Stimulated activated naive CD4-positive, alpha-beta T cell (primary cell): ENCODE measurements at places on chromosomes 11 and 22.

- DNase-seq, result no peak
These were observed 23.6 kb upstream of the TMEM135 start for GRCh38 chr11:87013912-87014825.

- no peak for DNase-seq
These were observed 2.5 kb downstream of the PCSK7 start for GRCh38 chr11:117229411-117229810.

GRCh38 chr22:30245181-30245984 lies 1.2 kb downstream of the LIF start:
- no peak for DNase-seq

DNA sequence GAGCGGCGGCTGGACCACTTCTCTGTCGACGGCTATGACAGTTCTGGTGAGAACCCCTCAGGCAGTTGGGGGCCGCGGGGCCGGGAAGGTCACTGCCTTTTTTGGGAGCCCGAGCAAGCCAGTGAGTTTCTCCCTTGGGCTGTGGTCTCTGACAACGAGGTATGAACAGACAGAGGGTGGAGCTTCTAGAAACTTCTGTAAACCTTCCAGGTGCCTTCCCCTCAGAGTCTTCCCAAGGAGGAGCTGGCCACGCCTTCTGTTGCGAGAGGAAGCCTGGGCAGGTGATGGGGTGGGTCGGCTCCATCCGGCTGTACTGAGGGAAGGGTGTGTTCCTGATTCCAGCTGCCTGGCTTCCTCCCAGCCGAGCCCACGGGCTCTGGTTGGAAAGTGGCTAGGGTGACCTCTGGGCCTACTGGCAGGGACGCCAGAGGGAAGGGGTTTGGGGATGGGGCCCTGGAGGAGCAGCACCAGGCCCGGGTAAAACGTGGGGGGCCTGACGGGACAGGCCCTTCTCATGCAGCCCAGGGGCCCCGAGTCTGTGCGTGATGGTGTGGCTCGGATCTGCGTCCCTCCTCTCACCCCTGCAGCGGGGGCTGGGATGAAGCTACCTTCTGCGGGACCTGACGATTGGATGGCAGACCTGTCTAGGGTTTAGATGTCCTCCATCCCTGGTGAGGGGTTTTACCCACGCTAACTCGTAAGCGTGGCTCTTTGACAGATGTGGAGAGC lies 110.8 kb downstream of the KCNQ1OT1 start:
- no peak for DNase-seq

- no peak for DNase-seq
These were observed 15.9 kb upstream of the FGF3 start for GRCh38 chr11:69834811-69835800.

DNA sequence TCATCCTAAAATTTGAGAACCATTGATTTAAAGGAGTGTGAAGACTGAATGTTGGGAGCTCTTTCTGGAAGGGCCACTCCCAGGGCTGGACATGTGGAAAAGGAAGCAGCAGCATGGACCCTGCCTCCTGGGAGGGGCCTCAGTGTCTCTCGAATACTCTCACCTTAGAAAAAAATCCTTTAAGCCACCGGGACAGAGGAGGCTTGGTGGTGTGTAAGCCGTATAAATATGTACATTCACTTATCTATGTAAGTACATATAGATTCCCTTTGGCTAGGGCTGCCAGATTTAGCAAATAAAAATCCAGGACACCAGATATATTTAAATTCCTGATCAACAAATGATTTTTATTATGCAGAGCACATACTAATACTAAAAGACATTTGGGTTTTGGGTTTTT lies 17.6 kb downstream of the NTM start:
- DNase-seq, result no peak

- DNase-seq, result no peak
These were observed 78.9 kb downstream of the FANCF start for GRCh38 chr11:22546746-22547145.

DNA sequence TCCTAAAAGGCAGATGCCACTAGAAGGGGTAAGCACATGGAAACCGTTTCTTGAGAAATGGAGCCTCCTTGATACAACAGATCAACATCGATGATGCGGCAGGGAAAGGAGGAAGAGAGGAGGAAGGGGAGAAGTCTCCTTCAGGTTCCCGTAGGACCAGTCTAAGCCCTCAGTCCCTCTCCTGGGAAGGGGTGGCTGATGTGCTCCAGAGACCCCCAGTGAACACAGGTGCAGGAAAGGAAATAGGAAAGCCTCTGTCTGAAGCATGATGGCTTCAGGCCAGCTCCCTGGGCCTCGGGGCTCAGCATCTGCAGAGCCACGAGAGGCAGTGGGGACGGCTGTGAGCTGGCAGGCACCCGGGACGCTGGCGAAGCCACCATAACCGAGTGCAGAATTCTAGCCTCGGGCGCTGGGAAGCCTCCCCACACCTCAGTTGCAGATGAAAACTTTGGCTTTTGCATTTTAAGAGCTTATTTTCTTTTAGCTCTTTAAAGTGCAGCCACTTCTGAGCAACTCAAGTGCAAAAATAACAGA lies 1.8 kb downstream of the SPATA19 start:
- DNase-seq, result no peak

DNA sequence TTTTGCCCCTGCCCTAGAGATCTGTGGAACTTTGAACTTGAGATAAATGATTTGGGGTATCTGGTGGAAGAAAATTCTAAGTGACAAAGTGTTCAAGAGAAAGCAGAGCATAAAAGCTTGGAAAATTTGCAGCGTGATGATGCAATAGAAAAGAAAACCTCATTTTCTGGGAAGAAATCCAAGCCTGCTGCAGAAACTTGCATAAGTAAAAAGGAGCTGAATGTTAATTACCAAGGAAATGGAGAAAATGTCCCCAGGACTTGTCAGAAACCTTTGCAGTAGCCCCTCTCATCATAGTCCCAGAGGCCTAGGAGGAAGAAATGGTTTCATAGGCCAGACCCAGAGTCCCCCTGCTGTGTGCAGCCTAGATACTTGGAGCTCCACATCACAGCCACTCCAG lies 686.9 kb downstream of the FAM181B start:
- no peak for DNase-seq

DNA sequence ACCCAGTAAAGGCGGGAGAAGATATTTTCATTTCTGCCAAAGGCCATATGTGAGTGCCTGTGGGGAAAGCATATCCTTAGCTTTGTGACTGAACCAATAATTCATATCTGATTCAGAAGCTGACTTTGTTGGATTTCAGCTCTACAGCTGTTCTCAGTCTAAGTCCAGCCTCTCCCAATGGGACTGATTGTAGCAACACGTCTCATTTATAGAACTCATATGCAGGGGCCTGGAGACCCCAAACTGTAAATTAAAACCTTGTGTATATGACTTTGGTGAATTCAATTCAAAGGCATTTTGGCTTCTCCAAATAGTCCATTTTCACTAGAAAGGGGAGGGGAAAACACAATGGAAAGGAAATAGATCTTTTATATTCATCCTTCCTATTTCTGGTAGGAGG lies 250.4 kb upstream of the SORL1-AS1 start:
- DNase-seq, result no peak

- DNase-seq, result no peak
These were observed 206.2 kb upstream of the CADM1 start for GRCh38 chr11:115710426-115710825.

GRCh38 chr11:63404161-63404935 lies 34.8 kb downstream of the SLC22A9 start:
- DNase-seq, result no peak

DNA sequence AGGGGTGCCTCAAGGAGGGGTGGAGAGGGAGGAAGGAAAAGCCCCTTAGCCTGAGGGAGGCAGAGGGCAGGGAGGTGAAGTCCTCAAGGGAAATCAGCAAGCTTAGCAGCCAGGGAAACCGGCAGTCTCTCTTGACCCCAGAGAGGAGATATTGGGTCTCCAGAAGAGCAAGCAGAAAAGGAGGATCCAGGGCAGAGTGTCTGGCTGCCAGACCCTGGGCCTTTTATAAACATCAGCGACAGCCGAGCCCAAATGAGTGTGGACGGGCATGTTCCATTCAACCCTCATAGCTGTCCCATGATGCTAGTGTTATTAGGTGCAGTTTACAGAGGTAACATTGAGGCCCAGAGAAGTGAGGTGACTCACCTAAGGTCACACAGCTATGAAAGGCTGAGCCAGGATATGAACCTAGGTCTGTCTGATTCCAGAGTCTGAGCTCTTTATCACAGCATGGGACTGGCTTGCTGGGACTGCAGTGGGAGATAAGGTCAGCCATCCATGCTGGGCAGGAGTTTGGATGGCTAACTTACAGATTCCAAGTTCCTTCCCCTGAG lies 9.3 kb downstream of the PRDM11 start:
- no peak for DNase-seq

DNA sequence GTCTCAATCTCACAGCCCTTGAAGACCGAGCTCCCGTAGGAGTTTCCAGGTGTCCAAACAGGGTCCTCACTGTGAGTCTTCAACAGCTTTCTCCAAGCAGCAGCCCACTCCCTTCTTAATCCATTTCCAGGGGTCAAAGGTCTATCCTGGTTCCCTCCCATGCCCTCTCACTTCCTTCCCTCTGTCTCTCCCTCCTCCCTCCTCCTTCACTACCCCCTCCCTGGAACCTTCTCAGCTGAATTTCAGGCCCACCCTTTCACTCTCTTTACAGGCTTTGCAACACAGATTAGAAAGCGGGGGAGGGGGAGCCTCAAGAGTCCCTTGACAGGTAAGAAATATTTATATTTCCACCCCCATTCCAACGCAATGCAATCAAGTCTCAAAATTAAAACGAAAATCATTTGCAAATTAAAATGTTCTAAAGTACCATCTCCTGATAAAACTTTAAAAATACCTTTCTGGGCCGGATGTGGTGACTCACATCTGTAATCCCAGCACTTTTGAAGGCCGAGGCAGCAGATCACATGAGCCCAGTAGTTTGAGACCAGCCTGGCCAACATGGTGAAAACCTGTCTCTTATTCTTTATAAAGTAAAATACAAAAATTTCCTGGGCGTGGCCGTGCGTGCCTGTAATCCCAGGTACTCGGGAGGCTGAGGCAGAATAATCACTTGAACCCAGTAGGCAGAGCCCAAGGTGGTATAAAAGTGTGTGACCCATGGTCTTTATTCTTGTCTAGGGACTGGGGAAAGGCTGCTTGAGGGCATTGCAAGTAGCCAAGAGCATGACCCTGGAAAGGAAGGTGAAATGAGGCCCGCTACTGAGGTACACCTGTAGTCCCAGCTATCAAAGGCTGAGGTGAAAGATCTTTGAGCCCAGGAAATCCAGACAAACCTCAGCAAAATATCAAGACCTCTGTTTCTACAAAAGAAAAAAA lies 865 bp upstream of the ZNF280A start:
- DNase-seq, result no peak

GRCh38 chr11:76114238-76114637 lies 92.1 kb downstream of the WNT11 start:
- DNase-seq, result no peak

DNA sequence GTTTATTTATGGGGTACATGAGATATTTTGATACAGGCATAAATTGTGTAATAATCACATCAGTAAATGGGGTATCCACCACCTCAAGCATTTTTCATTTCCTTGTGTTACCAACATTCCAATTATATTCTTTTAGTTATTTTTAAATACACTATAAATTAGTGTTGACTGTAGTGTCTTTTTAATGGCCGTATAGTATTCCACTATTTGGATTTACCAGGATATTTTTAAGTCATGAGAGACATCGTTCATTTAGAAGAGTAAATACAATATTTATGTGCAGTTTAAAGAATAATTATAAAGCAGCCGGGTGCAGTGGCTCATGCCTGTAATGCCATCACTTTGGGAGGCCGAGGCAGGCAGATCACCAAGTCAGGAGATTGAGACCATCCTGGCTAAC lies 6.2 kb upstream of the SPI1 start:
- no peak for DNase-seq

DNA sequence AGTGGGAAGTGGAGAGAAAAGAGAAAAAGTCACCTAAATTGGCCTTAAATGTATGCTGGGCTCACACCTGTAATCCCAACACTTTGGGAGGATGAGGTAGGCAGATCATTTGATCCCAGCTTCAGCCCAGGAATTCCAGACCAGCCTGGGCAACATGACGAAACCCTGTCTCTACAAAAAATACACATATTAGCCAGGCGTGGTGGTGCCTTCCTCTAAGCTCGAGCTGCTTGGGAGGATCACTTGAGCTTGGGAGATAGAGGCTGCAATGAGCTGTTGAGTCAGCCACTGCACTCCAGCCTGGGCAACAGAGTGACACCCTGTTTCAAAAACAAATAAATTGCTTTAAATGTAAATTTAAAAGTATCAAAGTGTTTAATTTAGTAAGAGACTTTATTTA lies 3.9 kb downstream of the CBL start:
- DNase-seq, result no peak

GRCh38 chr11:69303427-69303826 lies 9.5 kb downstream of the MYEOV start:
- no peak for DNase-seq

GRCh38 chr22:31605851-31606585 lies 56.0 kb downstream of the PISD start:
- DNase-seq, result no peak

DNA sequence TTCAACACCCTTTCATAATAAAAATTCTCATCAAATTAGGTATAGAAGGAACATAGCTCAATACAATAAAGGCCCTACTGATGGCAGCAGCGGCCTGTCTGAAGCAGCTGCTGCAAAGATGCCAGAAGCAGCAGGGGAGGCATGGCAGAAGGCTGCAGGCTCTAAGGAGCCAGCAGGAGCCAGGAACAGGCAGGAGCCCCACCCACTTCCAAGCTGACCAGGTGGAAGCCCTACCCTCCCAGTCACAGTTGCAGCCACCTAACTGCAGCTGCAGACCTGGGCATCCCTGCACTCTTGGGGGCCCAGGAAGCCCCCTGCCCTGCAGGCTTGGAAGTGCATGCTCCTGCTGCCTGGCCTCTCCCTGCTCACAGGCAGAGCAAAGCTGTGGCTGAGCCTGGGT lies 18.2 kb upstream of the OR6A2 start:
- DNase-seq, result no peak

DNA sequence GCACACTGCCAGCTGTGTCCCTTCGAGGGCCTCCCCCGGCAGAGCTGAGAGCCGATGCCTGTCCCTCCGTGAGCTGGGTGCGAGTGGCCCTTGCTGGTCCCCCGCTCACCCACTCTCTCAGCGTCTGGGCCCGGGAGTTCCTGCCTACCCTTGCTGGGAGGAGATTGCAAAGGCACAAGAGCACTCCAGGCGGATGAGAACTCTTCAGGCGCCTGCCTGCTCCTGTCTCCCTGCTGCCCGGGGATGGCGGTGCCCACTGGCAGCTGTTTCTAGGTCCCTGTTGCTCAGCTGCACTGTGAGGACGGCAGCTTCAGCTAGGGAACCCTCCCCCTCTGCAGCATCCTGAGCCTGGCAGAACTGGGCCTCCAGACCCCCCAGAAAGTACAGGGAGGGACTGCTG lies 61.1 kb downstream of the FLRT1 start:
- DNase-seq, result no peak

DNA sequence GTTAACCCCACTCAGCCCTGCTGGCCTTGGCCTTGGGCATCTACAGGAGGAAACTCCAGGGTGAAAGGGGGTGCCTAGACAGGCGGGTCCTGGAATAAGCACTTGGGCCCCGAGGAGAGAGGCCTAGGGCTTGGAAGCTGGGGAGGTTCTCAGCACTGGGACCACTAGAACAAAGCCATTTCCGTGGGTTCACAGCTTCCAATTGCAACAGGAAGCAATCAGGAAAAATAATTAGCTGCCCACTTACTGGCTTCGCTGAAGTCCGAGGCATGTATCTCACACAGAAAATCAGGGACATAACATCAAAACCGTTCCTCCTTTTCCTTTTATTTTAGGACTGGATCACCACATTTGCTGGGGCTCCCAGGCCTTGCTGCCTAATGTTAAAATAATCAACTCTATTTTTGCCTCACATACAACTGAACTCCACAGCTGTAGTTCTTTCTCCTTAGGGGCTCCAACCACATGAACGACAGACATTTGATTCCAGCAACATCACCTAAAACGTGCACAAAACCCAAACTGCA lies 161.1 kb upstream of the GRK3 start:
- no peak for DNase-seq
